Frontal cortex (tissue), 4 donors: ENCODE measurements at places on chromosomes 5 and 9. TPM values are rescaled to one million over a fixed set of nuclear protein-coding genes. Genes with fewer than 3 reads are reported as not detected.

DNA sequence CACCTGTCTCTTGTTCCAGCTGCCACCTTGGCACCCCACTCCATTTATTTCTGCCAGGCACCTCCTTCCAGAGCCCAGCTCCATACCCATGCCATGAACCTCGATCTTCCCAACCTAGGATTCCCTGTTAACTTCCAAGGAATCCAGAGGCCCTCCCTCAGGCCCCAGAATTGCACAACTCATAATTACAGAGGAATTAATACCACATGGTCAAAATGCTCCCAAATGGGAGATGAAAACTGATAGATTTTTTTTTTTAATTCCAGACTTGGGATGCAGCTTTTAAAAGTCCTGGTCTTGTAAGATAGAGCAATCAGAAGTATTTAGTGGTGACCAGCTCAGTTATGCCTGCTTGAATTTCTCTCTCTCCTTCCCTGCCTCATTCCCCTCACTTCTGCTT, 96.2 kb upstream of the CCDC112 start:
- DNase-seq: no peak

DNA sequence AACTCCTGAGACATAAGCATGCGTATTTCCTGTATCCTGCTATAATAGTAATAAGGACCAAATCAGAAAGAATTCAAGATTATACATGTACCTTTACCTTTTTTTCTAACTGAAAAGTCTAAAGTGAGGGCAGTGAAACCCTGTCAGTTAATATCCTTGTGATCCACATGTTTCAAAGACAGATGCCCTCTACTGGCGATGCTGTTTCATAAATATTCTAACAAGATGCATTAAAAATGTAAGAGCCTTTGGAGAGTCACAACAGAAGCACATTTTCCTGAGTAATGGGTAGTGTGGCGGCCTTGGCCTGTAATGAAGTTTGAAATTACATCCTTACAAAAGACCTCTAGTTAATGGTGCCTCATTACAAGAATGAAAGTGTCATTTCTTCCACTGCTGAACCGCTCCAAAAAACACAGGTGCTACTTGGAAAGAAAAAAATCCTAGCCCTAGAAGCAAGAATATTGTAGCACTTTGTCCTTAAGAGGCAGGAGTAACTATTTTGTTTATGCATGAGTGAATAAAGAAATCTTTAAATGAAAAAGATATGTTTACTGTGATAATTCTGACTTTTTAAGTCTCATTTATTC, 232.6 kb downstream of the EPB41L4A start:
- no peak for DNase-seq

GRCh38 chr5:59741599-59741998, 151.9 kb downstream of the PDE4D start:
- no peak for DNase-seq

- no peak for DNase-seq
These were observed 34.5 kb upstream of the LIFR start for GRCh38 chr5:38590838-38591522.

- DNase-seq: no peak
These were observed 14.4 kb downstream of the GALNT12 start for GRCh38 chr9:98821831-98822230.

DNA sequence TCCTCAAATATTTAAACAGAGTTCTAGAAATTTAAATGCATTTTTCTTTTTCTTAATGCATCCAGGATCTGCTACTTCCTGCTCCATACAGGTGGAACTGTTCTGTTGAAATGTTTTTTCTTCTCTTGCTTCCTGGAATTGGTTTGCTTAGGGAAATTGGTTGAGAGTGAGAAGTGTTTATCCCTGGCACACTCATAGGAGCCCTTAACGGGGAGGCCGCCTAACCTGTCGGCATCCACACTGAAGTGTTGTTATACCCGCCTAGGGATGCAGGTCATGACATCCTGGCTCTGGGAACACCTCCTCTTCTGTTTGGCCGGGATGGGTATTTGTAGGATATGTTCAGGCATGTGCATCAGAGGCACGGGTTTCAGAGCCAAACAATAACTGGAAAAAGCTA, 239.7 kb downstream of the GADD45G start:
- DNase-seq: no peak

Gene GARNL3
- total RNA-seq: 59.1 TPM

DNA sequence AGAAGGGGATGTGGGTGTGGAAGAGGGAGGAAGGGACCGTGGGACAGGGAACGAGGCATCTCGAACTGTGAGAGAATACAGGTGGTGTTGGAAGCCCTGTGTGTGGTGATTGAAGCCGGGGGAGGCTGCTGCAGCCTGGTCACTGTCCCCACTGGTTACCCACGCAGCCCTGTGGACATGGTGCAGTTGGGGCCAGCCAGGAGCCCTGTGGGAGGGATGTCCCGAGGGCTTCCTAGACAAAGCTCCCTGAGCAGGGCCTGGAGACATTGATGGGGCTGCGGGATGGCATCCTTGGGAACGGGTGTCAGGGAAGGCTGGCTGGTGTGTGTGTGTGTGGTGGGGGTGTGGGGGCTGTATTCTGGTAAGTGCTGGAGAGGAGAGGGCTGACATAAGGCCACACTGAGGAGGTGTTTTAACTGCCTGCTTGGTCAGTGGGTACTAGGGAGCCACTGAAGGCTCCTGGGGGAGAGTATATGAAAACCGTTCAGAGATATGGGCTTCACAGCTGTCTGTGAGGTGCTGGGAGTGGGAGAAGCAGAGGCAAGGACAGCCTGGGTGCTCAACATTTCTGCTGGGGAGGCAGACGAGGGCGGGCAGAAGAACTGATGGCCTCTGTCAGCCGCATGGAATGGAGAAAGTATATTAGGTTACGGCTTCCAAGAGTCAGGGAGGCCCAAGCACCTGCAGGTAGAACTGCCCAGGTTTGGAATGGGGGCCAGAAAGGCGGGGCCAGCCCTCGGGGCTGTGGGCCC, 20.0 kb downstream of the WNK2 start:
- no peak for DNase-seq

Gene ALDH1A1
- 1.2 TPM for total RNA-seq
